Activated naive CD4-positive, alpha-beta T cell treated with anti-CD3 and anti-CD28 coated beads, Interleukin-2, amount 50 U/mL, for 16 hours (primary cell): ENCODE measurements at places on chromosomes 5 and 9.

GRCh38 chr9:98597236-98597771, 111.4 kb downstream of the GABBR2 start:
- no peak for DNase-seq

- DNase-seq, result no peak
Observed at GRCh38 chr9:93646640-93647178, 70.3 kb downstream of the PHF2 start.

- no peak for DNase-seq
Observed at GRCh38 chr9:85898332-85898731, 42.6 kb upstream of the NAA35 start.

DNA sequence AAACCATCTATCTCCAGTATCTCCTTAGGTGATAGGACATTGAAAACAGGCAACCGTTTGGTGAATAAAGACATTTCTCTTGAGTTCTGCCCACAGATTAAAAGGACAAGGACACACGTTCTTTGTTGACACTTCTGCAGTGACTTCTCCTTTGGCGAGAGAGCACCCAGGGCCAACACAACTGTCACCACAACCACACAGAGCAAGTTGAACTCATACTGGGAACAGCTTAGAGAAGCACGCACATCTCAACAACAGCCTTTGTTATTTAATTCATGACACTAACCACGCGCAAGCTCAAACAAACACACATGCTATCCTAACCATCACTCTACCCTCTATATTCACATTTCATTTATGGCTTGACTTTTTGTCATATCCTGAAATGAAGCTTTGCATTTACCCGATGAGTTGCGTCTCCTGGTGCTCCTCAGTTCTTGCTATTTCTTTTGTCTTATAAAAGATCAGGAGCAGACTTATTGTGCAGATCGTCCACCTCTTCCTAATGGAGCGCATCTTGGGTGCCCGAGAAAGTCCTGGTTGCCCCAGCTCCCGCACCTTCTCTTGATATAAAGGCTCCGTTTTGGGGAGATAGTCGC, 543 bp downstream of the ST8SIA4 start:
- DNase-seq, result peak; percentile 20

DNA sequence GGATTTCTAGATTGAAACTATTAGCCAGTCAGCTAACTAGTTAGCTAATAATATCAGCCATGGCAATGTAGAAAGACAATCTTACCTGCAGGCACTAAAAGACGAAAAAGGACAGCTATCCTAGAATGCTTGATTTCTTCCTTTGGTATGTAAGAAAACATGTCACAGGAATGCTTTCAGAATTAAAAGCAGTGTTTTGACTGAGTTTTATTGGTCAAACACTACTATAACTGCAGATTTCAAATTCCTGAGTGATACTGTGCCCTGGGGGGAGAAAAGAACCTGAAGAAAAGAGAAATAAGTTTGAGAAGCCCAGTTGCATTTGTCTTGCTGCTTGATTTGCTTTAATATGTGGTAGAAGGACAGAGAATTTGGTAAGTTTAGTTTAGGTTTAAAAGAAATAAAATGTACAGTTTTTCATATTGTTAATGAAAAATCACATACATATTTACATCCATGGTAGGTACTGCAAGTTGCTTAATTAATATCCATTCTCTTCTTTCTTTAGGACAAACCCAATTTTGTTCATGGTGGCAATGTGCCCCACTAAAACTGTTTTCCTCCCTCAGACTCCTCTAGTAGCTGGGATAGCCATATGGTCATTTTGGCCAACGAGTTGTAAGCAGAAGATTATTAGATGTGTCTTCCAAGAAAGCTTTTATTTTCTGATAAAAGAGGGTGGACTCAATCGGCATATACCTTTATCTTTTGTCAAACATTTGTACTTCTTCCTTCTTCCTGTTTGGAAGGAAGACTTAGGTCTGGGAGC, 4.3 kb upstream of the FAM169A start:
- no peak for DNase-seq

- no peak for DNase-seq
Observed at GRCh38 chr9:105070176-105070575, 142.2 kb upstream of the ABCA1 start.

DNA sequence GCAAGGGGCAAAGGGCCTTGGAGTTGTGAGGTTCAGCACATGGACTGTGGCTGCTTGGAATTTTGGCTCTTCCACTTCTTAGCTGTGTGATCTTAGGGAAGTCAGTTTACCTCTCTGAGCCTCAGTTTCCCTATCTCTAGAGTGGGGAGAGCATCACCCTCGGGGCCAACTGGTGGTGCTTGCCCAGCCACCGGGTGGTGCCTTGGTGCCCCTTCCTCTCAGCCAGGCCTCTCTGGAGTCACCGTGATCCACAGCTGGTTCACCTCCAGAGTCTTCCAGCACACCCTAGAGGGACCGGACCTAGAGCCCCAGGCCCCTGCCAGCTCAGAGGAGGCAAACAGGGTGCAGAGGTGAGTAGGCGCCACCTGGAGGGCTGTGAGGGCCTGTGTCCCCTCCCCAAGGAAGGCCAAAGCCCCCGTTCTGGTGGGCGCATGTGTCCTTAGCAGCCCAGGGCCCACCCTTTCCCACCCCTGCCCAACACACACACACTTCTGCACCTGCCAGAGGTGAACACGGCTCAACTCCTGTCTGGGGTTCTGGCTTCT, 7.7 kb downstream of the ADGRD2 start:
- no peak for DNase-seq

DNA sequence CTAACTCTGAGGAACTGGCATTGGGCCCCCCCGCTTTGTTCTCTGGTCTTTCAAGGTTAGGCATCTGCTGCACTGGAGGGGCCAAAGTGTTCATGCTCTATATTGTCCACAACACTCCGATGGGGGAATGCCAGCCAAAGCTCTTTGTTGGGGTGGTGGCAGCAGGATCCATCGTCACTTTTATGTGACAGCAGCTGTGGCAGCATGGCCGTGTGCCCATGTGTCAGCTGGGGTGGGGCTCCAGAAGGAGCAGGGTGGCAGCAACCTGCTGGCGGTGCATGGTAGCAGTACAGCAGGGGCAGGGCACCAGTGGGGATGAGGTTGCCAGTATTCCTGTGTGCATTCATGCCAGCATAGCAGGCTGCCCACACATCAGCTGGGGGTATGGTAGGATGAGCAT, 28.2 kb downstream of the ITGA2 start:
- DNase-seq, result no peak

DNA sequence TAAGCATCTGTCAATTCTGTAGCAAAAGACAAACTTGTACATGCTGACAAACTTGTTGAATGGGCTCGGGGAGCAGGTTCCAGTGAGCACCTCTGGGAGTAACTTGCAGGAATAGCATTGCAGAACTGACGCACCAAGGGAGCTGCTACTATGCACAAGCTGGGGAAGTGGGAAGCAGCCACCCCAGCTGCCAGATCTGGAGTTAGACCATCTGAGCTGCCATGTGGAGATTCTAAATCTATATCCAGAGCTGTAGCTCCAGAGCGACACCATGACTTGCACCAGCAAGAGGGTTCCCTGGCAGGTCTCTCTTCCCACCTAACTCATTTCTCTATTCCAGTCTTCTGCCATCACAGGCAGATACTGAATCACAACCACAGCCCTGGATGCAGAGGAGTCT, 346.0 kb upstream of the PANK3 start:
- DNase-seq, result no peak

GRCh38 chr5:41695920-41696582, 174.2 kb downstream of the OXCT1 start:
- DNase-seq, result no peak

- DNase-seq, result no peak
Observed at GRCh38 chr5:140842798-140843733, 2.1 kb downstream of the PCDHA8 start.

DNA sequence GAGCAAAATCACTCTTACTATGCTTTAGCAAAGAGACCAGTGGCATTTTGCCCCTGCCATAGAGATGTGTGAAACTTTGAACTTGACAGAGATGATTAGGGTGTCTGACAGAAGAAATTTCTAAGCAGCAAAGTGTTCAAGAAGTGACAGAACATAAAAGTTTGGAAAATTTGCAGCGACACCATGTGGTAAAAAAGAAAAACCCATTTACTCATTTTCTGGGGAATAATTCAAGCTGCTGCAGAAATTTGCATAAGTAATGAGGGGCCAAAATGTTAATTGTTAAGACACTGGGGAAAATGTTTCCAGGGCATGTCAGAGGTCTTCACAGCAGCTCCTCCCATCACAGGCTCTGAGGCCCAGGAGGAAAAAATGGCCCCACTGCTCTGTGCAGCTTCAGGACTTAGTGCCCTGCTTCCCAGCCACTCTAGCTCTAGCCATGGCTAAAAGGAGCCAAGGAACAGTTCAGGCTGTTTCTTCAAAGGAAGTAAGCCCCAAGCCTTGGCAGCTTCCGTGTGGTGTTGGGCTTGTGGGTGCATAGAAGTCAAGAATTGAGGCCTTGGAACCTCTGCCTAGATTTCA, 6.1 kb upstream of the AP3B1 start:
- no peak for DNase-seq

DNA sequence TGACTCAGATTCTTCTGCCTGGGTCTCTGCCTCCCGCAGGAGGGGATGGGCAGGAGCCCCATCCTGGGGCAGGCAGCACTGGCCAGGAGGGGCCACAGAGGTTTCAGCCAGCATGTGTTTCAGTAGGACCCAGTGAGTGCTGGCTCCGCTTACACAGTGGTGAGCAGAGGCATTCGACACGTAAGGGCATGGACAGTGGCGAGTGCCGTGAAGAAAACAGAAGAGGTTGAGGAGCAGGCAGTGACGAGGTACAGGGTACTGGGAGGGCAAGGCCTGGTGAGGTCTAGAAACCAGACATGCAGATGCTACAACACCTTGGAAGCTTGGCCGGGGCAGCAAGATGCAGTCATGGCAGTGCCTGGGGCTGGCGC, 41.5 kb downstream of the CACNA1B start:
- DNase-seq, result no peak

DNA sequence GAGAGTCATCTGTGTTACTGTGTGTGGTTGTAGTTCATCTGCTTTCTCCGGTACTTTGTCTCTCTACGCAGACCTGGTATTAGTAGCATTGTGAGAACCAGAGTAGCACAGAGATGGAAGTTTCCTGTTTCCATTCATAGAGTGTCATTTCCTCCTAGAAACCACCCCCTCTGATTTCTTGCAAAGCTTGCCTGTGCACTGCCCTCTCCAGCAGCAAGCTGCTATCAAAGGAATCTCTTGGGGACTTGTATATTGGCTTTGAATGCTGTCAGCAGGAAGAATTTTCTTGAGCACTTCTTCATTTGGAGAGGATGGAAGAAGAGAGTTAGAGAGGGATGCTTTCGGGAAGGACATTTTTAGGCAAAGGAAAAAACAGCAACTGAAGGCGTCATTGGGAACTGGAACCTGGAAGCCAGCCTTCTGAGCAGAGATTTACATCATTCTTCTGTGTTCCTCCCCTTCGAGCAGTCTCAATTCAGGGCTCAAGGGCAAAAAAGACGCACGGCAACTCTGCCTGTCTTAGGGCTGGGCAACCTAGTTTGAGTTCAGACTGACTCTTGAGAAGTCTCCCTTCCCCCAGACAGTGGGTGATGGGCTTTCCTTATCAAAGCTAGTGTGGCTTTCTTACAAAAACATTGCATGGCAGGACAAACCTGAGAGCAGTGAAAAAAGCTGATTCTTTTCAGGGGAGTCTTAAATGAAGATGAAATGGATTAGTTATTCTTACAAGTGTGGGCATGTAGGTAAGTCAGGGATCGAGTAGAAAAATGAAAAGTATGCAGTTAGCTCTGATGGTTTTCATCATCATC, 226.3 kb downstream of the AOPEP start:
- no peak for DNase-seq

DNA sequence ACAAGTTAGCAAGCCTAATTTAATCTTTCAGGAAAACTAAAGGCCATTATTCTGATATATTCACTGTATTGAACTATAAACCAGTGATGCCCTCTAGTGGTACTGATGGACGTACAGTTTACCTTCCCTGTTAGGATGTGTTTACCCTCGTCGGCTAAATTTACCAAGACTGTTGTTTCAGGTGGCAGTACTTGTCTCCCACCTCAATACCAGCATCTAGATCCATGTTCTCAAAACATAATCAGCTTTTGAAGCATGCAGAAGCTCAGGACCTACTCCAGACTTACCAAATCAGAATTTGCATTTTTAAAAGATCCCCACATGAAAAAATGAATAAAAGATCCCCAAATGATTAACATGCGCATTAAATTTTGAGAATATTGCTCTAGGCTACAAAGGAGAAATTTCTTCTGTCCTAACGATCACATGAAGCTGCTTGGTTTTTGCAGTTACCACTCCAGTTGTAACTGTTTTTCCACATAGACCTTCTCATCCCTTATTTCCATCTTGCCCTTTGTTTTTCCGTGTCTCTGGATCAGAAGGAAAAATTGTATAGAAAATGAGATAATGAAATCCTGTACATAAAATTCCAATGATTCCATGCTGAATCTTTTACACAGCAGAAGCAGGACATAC, 3.2 kb upstream of the BAAT start:
- DNase-seq, result no peak

- DNase-seq, result no peak
Observed at GRCh38 chr5:74638544-74638969, 2.0 kb downstream of the ENC1 start.

- DNase-seq, result no peak
Observed at GRCh38 chr5:407051-407450, 35.9 kb upstream of the EXOC3 start.

DNA sequence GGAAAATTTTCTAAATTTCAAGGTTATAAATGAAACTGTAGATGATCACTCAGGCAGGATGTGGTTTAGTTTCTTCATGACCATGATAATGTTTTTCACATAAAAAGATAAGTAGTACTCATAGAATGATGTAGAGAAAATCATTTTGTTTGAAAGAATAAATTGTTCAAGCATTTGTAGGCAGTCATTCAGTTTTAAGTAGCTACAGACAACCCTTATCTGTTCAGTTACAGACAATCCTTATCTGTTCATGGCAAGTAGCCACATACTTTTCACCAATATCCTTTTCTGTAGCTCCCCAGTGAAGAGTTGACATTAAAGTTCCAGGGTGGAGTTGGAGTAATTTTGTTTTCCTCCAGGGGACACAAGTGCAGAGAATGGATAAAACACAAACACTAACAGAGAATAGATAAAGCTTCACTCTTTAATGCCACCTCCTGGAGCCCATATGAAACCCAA, 278.1 kb upstream of the TNC start:
- no peak for DNase-seq

GRCh38 chr5:132238169-132238744, 10.6 kb upstream of the P4HA2 start:
- peak; percentile 76 for DNase-seq

- peak; percentile 37 for DNase-seq
Observed at GRCh38 chr9:126499005-126499910, 114.5 kb upstream of the LMX1B start.
